ENCODE measurements at places on chromosomes 2 and 18.

DNA sequence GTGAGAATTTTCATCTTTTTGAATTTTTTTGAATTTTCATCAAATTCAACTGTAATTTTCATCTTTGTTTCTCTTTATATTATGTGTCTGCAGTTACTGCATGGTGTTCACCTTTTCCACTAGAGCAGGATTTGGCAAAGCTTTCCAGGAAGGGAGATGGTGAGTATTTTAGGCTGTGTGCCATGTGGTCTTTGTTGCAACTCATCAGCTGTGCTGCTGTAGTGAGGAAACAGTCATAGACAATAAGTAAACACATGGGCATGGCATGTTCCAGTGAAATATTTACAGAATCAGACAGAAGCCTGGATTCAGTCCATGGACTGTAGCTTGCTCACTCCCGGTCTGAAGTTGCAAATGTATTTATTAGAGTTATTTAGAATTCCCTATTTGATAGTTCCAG lies 120.4 kb downstream of the DCDC2C start:
- no peak for ATAC-seq

DNA sequence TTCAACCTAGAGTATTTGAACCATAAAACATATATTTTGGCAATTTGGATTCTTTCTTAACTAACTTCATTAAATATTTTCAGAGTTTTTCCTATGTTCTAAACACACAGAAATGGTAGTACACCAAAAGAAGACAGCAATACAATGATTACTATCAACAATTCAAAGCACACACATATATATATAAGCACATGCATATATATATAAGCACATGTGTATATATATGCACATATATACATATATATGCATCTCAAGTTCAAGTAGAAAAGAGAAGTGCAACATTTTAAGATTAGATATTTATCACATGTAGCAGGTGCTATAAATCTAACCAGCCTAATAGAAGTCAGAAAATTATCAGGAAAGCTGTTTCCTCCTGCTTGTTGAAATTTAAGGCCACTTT lies 320.9 kb upstream of the FSIP2 start:
- no peak for ATAC-seq

- ATAC-seq = no peak
These were observed 328.1 kb downstream of the SLC8A1 start for GRCh38 chr2:40123746-40124145.

GRCh38 chr2:238700117-238700457 lies 147.8 kb upstream of the TWIST2 start:
- no peak for ATAC-seq

DNA sequence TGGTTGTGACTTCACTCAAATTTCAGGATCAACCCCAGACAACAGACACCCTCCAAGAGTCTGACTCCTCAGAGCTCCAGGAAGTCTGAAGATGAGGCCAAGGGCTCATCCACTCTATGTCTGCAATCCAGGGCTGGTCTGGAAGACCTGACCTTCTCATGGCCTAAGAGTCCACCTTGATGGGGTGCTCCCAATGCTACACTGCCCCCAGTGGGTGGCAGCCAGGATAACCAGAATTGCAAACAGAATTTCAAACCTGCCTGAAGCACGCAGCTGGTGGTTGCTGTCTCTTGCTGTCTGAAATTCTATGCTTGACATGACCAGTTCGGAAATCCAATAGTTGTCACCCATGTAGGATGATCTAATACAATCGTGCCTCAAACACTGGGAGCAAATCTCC lies 96.0 kb downstream of the UXS1 start:
- no peak for ATAC-seq

DNA sequence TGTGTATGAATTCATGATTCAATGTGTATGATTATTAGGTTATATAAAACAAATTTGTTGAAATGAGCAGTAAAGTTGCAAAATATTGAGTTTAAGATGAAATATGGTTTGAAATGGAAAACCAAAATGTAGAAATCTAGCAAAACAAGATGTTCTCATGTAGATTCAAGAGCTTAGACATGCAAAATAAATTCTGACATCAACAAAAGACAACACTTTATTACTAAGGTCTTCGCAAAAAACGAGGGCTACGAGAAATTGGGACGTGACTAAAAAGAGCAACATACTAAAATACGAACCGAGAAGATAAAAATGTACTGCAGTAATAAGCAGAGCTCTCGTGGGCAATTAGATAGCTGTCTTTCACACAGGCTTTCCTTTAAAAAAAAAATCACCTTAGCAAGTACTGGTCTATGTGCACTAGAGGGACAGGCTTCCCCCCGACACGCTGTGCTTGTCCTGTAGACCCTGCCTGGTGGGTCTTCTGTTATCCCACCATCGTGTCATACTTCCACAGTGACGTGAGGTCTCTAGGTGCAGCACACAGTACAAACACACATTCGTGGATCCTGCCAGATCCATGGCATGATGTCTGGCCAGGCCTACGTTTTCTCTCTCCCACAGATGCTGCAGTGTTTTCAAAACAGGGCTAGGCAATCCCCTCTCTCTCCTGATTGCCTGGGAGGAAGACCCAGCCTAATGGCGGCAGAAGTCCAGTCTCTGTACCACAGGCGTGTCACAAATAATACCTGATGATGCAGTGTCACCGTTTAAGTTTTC lies 240.8 kb downstream of the TCF4 start:
- no peak for ATAC-seq

- peak; percentile 68 for ATAC-seq
These were observed 68.4 kb upstream of the CDCA7 start for GRCh38 chr2:173286153-173286809.

DNA sequence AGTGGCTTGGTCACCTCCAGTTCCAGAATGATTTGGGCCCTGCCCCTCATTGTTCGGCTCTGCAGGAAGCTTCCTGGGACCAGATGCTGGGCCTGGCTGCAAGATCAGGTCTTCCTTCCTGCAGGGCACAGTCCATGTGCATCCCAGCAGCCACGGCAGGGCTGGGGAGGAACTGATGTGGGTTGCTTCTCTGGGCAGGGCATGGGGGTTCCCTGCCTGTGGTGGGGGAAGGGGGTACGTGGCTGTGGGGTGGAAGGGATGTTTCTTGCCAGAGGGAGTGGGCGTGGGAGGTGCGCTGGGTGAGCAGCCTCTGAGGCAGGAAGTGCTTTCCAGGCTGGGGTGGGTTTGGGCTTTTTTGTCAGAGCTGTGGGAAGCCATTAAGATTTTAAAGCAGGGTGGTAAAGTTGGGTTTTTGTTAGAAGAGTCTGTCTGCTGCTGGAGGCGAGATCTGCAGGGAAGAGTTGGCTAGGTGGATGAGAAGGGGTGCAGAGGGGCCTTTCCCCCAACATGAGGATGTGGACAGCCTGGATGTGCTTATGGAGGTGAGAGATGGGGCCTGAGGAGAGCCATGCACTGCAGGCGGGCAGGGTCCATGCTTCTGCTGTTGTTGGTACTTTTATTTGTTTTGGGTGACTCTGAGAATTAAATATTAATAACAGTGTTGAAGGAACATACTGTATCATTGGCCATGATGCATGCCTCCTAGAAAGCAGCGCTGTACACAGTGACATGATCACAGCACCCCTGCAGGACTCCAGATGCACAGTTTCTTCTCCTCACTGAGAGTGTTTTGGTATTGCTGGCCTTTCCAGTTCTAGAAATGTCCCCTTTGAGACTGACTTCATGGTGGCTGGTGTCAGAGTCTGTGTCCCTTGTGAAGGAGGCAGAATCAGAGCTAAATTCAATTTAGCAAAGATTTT lies 45.3 kb downstream of the DGKD start:
- peak; percentile 39 for ATAC-seq

DNA sequence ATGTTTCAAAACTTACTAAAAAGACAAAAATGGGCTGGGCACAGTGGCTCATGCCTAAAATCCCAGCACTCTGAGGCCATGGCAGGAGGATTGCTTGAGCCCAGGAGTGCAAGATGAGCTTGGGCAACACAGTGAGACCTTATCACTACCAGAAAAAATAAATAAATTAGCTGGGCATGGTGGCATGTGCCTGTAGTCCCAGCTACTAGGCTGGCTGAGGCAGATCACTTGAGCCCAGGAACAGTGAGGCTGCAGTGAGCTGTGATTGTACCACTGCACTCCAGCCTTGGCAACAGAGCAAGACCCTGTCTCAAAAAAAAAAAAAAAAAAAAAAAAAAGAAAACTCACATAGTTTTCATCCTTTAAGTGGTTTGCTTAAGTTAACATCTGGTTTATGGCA lies 6.4 kb downstream of the TSPYL6 start:
- no peak for ATAC-seq

DNA sequence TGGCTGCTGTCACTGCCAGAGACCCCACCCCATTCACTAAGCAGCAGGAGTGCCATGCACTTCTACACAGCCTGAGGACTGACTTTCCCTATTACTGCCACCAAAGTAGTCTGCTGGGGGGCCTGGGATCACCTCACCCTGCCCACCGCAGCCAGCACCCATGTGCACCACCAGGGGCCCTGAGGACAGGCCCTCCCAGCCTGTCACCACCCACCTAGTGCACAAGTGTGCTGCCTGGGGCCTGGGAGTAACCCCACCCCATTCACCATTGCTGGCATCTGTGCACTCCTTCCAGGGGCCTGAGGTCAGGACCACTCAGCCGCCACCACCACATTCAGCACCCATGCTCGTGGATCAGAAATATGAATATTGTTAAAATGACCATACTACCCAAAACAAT lies 247.8 kb upstream of the NCKAP5 start:
- ATAC-seq = no peak

DNA sequence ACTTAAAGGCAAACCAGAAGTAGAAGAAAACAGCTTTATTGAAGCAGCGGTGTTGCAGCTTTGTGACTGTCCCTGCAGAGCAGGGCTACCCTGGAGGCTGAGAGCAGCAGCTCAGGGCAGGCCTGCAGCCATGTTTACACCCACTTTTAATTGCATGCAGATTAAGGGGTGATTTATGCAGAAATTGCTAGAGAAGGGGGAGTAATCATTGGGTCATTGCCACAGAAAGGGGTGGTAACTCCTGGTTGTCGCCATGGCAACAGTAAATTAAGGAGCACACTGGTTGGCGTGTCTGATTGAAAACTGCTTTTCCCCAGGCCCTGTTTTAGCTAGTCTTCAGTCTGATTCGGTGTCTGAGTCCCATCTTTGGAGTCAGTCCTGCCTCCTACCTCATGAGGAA lies 195.4 kb upstream of the HDAC4 start:
- no peak for ATAC-seq

- ATAC-seq = no peak
These were observed 15.1 kb downstream of the ARHGEF4 start for GRCh38 chr2:130851624-130852382.

GRCh38 chr2:232882085-232882484 lies 12.0 kb downstream of the SNORC start:
- no peak for ATAC-seq

- peak; percentile 68 for ATAC-seq
These were observed 34.0 kb upstream of the PLA2R1 start for GRCh38 chr2:160096409-160096808.

All from stimulated activated memory B cell treated with anti-CD40 and anti-IgM and Interleukin-4, amounts not matched to agents 10 μg/mL and 1 μg/mL and 100 μg/mL, for 72 hours (primary cell).